ENCODE measurements at places on chromosomes 12 and 14. TPM values are rescaled to one million over a fixed set of nuclear protein-coding genes. Genes with fewer than 3 reads are reported as not detected.

DNA sequence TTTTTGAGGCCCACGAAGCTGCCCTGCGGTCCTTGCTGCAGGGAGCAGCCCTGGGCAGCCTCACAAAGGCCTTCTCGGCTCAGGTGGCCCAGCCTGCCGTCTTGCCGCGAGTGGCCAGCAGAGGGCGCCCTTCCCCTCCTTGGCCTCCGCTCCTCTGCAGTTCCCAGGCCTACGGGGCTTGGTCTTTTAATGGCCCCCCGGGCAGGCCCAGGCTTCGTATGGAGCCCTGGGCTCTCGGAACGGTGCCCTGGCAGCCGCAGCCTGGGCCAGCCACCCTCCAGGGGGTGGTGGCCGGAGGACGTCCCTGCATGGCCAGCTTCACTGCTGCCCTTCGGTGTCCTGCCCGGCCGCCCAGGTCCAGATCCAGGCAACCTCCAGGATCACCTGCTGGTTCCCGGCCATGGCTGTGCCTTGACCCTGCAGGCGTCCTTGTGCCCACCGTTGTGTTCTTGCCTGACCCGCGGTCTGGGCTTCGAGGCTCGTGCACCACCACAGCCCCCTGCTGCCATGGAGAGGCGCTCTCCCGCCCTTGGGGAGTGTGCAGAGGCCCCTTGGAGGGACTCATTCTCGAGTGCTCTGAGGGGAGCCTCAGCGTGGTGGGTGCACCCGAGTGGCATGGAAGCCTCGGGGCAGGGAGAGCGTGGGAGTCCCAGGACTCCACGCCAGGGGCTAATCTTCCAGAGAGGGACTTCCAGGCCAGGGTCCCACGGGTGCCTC lies 9.4 kb downstream of the ASPG start:
- no peaks in the 10 kb centered on the region for H3K27me3 ChIP-seq
- H3K36me3 ChIP-seq: no peaks in the 10 kb centered on the region
- H3K27ac ChIP-seq: no peak overlapping the region
- no peak overlapping the region for H3K4me3 ChIP-seq
- H3K4me1 ChIP-seq: peaks cover 3% of the 10 kb centered on the region

DNA sequence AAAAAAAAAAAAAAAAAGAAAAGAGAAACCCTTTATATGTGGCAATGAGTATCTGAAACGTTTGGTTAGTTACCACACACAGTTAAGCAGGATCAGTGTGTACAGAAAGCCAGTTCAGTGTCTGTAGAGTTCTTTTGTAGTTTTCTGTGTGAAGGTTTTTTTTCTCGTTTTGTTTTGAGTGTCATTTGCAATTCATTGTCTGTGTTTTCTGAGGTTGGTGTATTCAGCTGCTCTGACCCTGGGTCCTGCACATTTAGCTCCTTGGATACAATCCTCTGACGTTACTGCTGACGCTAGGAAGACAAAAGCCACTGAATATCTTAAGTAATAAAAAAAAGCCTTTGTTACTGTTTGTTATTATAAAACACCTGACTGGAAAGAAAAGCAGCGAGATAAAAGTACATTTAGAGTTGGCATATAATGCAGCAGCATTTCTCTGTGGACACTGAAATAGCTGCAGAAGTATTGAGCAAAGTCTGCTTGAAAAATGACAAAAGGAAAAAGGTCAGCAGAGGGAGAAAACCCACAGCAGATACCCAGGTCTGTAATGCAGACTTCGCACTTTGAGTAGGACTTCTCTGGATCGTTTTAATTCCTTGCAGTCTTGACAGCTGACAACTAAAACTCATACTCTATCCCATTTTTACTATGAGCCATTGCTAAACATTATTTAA lies 89.0 kb downstream of the POLR3B start:
- H3K4me1 ChIP-seq: no peaks in the 10 kb centered on the region
- DNase-seq: no peak
- H3K4me3 ChIP-seq: no peak overlapping the region
- H3K27me3 ChIP-seq: no peaks in the 10 kb centered on the region
- no peaks in the 10 kb centered on the region for H3K36me3 ChIP-seq

- no peak within 1 kb of the TSS for H3K4me3 ChIP-seq
- no peaks in the 10 kb centered on the region for H3K36me3 ChIP-seq
- H3K27ac ChIP-seq: no peak within 1 kb of the TSS
Observed at GRCh38 chr12:132610051-132610759, at the start of gene LRCOL1. Gene LRCOL1 (minus strand): TSS chr12:132610582. CDS start chr12:132606251, 4,331 bp downstream.

DNA sequence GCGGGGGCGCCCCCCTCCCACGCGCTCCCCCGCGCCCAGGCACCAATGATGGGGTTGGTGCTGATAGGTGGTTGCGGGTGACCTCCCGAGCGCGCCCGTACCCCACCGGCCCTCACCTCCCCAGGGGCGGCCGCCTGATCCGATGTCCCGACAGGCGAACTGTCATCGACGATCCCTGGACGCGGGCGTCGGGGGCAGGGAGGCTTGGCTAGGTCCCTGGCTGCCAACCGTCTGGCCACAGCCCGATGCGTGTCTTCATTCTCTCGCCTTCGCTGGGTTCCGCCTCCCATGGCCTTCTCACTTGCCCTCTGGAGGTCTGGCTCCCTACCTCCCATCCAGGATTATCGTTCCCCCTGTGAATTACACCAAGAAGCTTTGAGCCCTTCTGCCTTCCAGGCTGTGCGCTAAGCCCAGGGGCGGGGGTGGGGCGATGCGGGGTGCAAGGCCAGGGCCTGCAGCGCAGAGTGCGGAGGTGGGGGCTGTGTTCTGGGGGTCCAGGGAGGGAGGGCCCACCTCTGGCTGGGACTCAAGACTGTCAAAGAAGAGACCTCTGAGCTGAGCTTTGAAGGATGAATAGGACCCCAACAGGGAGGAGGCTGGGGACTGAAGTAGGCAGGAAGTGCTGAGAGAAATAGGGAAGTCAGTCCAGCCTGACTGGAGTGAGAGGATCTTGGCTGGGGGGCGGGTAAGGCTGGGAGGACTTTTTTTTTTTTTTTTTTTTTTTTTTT lies 7.7 kb upstream of the RACGAP1 start:
- DNase-seq: no peak
- no peak overlapping the region for H3K27ac ChIP-seq
- H3K36me3 ChIP-seq: no peaks in the 10 kb centered on the region
- no peak overlapping the region for H3K4me3 ChIP-seq
- no peaks in the 10 kb centered on the region for H3K4me1 ChIP-seq

DNA sequence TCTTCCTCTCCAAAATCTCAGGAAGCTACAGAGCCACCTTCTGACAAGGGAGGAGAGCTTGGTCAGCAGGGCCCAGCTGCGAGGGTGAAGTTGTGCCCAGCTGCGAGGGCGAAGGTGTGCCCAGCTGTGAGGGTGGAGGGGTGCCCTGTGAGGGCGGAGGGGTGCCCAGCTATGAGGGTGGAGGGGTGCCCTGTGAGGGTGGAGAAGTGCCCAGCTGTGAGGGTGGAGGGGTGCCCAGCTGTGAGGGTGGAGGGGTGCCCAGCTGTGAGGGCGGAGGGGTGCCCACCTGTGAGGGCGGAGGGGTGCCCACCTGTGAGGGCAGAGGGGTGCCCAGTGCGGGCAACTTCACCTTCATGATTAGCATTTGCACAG lies 20.4 kb upstream of the TTC7B start:
- H3K27me3 ChIP-seq: peaks cover 16% of the 10 kb centered on the region
- no peak overlapping the region for H3K27ac ChIP-seq
- no peaks in the 10 kb centered on the region for H3K36me3 ChIP-seq
- peaks cover 21% of the 10 kb centered on the region for H3K4me1 ChIP-seq

DNA sequence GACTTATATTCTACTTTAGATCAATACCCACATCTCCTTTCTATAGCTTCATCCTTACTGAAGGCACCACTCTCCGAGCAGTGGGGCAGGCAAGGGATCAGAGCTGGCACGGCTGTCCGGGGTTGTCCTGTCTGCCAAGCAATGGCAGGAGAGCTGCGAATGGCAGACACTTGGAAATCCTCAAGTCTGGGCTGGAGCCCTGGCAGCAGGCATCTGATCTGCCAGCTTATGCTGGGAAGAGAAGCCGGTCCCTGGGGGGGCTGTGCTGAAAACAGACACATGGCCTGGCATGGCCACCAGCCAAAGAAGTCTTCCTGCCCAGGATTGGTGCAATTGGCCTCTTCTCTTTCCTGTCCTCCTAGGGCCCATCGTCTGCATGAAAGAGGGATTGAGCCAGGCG lies 280.2 kb upstream of the PWP1 start:
- peaks cover 21% of the 10 kb centered on the region for H3K4me1 ChIP-seq
- DNase-seq: no peak
- H3K27me3 ChIP-seq: no peaks in the 10 kb centered on the region
- peaks cover 5% of the 10 kb centered on the region for H3K36me3 ChIP-seq

- H3K27me3 ChIP-seq: no peaks in the 10 kb centered on the region
- no peaks in the 10 kb centered on the region for H3K4me1 ChIP-seq
- no peak for DNase-seq
- H3K27ac ChIP-seq: no peak overlapping the region
- no peak overlapping the region for H3K4me3 ChIP-seq
Observed at GRCh38 chr12:22796941-22797630, 172.1 kb downstream of the ETNK1 start.

- peaks cover 6% of the 10 kb centered on the region for H3K36me3 ChIP-seq
- no peak overlapping the region for H3K27ac ChIP-seq
- peaks cover 21% of the 10 kb centered on the region for H3K4me1 ChIP-seq
Observed at GRCh38 chr12:123141615-123142517, 9.0 kb downstream of the PITPNM2 start.

DNA sequence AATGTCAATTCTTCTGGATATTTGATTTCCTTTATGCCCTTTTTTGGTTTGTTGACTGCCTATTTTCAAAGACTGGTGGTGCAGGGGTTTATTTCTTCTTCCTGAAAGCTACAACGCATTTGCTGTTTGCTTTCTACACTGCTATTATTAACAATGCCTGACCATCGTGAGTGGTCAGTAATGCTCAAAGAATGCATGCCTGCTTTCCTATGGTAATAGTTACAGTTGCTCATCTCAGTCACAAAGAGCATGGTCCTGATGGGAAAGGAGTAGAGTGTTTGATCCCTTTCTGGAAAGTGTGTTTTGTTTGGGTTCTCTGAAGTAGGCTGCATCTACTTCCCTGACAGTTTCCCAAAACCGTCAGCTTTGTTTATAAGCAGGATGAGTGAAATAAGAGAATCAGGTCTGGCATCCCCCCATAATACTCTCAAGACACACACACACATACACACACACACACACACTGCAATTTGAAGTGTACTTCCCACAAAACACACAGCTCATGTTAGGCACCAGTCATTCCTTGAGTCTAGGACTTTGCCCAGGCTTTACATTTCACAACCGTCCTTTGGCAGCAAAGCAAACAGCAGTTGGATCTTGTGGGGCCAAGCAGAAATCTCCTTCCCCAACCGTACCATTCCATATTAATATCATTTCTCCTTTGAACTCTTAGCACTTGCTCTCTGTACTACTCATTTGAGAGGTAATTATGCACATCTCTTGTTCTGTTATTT lies 56.6 kb downstream of the SUDS3 start:
- DNase-seq: no peak
- no peak overlapping the region for H3K27ac ChIP-seq
- no peak overlapping the region for H3K4me3 ChIP-seq
- H3K4me1 ChIP-seq: no peaks in the 10 kb centered on the region

DNA sequence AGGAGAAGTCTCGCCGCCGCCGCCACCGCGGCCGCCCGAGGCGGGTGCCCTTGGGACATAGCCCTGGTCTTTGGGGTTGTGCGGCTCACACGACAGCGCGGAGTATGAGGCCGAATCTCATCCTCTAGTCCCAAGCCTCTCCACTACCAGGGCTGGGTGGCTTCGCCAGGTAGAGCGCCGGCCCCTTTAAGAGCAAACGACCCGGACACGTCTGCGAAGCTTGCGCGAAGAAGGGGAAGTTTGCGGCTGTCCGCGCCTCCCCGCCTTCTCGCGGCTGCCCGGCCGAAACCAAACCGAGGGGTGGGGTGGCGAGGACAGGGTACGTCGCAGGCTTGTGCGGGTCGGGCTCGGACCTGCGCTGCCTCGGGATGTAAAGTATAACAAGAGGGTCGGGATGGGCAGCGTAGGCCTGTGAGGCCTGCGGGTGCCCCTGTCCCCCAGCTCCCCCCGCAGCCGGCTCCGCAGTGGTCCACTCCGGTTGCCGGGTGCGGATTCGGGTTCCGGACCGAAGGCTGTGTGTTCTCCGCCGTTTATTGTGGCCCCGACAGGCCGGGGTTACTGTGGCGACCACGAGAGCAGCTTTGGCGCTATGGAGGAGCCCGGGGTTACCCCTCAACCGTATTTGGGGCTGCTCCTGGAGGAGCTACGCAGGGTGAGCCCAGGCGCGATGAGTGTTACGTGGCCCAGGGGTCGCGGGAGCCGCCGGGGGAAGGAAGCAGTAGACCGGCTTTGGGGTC lies 33.3 kb downstream of the MIA2 start:
- peaks cover 53% of the 10 kb centered on the region for H3K4me1 ChIP-seq
- H3K36me3 ChIP-seq: peaks cover 31% of the 10 kb centered on the region
- H3K4me3 ChIP-seq: peak overlapping the region; percentile 89
- DNase-seq: peak; percentile 78
- peak overlapping the region; percentile 93 for H3K27ac ChIP-seq

Gene NFATC4
- total RNA-seq: not detected

DNA sequence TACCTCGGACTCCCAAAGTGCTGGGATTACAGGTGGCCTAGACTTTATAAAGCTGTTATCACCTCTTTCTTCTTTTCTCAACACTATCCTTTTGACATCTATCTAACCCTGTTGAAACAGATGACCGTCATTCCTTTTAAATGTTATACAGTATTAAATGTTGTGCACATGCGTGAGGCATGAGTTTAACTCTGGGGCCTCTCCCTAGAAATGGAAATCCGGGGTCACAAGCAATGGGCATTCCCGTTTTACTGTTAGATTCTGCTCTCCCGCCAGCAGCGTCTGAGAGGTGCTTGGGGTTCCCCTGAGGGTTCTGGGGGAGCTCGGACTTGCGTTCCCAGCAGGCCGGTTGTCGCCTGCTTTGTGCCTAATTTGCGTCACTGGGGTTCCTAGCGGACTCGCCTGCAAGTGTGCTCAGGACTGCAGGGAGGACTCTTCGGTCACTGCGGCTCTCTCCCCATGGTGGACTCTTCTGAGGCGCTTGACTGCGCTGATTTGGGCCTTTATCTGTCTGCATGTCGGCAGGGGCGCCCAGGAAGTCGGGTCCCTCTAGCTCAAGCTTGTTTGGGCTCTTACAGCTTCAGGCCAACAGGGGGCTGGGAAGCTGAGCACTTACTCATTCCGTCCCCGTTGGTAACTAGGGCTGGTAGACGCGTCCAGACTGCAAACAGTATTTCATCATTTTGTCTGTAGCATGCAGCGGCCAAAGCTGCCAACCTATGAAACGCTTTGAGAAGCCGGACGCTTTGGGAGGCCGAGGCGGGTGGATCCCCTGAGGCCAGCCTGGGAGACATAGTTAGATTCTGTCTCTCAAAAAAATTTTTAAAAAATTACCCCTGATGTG lies 1.2 kb upstream of the RAN start:
- peaks cover 60% of the 10 kb centered on the region for H3K4me1 ChIP-seq
- DNase-seq: peak; percentile 77
- peaks cover 34% of the 10 kb centered on the region for H3K36me3 ChIP-seq
- peak overlapping the region; percentile 83 for H3K4me3 ChIP-seq
- H3K27me3 ChIP-seq: no peaks in the 10 kb centered on the region

DNA sequence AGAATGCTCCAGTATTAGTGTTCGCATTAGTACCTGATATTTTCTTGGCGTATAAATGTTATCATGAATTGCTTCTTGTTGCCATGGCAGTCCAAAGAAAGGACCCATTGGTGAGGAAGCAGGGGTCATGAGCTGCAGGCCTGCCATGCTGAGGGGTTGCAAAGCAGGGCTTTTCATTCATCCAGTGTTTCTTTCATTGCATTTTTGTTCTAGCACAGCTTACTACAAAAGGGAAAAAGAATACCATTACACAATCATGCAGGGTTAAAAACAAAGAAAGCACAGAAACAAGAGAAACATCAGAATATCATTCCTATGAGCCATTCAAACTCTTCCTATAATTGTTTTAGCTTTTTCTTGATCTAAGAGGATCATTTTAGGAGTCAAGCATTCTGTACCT lies 24.0 kb downstream of the DICER1 start:
- peaks cover 23% of the 10 kb centered on the region for H3K4me1 ChIP-seq
- H3K27me3 ChIP-seq: no peaks in the 10 kb centered on the region
- no peak for DNase-seq
- H3K36me3 ChIP-seq: peaks cover 41% of the 10 kb centered on the region
- H3K4me3 ChIP-seq: no peak overlapping the region
